ENCODE measurements at places on chromosomes 2 and 18.

DNA sequence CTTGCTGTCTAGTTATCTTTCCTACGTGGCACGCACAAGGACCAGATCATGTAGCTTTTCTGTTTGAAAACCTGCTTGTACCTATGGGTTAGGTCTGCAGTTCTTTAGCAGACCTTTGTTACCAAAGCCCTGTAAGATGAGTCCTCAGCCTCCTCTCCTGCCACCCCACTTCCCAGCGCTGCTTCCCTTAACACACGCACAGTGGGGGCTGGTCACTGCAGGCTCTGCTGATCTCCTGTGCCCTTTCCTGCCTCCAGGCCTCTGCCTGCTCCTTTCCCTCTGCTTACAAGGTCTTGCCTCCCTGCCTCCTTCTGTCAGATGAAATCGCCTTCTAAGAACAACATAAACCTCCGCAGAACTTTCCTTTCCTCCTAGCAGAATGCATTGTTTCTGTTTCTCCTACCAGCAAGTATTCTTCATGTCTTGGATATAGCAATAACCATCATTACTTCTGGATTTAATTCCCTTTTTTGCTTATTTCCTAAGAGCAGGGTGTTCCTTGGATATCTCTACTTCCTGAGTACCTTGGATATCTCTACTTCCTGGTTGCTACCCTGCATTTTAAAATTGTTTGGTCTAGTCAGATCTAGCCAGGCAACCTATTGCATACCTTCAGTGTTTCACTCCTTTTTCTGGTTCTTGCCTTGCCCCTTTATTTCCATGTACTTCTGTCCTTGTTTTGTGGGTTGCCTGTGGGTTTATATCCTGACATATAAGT lies 159.6 kb upstream of the ALPP start:
- DNase-seq: no peak

DNA sequence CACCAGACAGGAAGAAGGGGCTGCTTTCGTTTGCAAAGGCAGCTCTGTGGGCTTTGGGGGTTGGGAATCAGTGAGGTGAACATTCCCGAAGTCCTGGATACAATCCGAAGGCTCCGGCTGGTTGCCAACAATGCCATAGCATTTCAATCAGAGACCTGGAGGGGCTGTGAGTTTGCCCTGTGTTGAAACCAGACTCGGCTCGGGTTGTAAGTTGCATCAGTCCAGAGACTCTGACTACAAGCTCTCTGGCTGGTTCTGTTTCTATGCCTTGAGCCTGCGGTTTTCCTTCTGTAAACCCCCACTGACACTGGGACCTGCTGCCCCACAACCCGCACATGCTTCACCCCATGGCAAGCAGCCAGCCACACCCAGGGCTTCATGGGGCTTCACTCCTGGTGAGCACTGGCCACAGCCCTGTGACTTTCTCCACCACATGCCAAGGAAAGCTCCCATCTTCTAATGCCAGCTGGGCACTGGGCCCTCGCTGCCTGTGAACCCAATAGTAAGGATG lies 85.7 kb upstream of the ODC1 start:
- no peak for DNase-seq

DNA sequence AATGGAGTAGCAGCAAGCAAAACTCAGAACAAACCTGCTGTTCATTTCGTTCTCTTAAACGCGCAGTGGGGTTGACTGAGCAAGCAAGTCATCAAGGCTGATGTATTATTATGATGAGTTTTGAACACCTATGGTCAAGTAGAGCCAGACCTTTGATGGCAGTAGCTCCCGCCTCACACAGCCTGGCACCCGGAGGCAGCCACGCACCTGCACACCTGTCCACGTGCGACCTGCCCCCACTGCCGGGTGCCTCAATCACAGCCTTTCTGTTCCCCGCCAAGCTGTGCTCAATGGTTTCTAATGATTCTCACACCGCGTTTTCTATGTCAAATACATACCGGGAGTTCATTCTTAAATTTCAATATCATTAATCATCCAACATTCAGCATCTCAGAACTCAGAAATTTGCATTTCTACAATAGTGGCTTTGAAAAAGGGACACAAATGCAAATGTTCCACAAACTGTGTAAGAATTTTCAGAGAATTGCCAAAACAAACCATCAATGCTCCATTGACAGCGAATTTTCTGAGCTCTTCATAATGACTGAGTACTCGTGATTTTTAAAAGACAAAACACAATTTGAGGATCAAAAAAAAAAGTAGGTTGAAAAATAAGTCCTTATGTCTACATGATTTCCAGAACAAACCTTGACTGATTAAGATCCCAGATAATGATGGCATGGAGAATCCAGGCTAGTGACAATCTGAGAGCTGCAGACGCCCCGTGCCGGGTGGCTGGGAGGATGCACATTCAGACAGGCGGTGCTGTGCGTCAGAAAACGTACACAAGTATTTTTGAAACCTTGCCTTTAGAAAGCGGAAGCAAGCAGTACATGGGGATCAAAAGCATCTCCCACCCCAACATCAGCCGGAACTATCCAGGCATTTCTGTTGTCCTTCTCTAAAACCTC lies 56.6 kb downstream of the HDAC4 start:
- no peak for DNase-seq

- DNase-seq: no peak
Measured at GRCh38 chr18:51622702-51623101, 425.2 kb upstream of the MEX3C start.

GRCh38 chr2:120540719-120541552 lies 194.7 kb upstream of the GLI2 start:
- no peak for DNase-seq

GRCh38 chr2:86305195-86305914 lies 32.1 kb downstream of the REEP1 start:
- DNase-seq: no peak

- peak; percentile 58 for DNase-seq
Measured at GRCh38 chr2:232103140-232103737, 141.7 kb downstream of the DIS3L2 start.

DNA sequence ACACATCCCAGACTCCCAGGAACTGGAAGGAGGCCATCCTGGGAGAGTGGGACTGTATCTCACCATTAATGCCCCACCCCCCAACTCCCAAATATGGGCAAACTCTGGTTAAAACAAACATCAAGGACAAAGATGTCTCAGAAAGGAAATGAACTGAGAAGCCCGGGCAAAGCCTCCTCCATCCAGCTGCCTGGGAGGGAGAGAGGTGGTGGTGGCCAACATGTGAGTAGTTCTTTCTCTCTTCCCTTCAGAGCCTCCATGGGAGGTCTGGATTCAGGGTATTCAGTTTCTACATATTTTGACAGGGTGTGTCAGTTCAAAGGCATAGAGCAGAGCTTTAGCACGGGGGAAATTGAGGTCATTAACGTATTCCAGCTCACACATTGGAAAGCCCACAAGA lies 57.5 kb downstream of the CXCR4 start:
- no peak for DNase-seq

GRCh38 chr2:190847504-190848081 lies 33.0 kb upstream of the GLS start:
- DNase-seq: peak; percentile 54

- no peak for DNase-seq
Measured at GRCh38 chr2:2000724-2001061, 256.4 kb upstream of the PXDN start.

GRCh38 chr2:152594022-152594766 lies 123.1 kb downstream of the PRPF40A start:
- peak; percentile 81 for DNase-seq

GRCh38 chr2:100878000-100878791 lies 58.3 kb downstream of the NPAS2 start:
- no peak for DNase-seq

DNA sequence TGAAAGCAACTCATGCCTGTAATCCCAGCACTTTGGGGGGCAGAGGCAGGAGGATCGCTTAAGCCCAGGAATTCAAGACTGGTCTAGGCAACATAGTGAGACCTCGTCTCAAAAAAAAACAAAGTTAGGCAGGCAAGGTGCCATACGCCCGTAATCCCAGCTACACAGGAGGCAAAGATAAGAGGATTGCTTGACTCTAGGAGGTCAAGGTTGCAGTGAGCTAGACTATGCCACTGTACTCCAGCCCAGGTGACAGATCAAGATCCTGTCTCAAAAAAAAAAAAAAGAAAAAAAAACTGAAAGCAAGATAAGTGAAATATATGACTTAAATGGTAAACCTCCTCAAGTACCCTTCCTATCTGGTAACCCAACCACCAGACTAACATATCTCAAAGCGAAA lies 59.8 kb downstream of the USP34 start:
- DNase-seq: no peak

- DNase-seq: no peak
Measured at GRCh38 chr2:205714789-205715720, 32.8 kb downstream of the NRP2 start.

- no peak for DNase-seq
Measured at GRCh38 chr2:227891673-227892072, 20.2 kb downstream of the DAW1 start.

GRCh38 chr2:119760237-119760955 lies 674 bp downstream of the PTPN4 start:
- no peak for DNase-seq

DNA sequence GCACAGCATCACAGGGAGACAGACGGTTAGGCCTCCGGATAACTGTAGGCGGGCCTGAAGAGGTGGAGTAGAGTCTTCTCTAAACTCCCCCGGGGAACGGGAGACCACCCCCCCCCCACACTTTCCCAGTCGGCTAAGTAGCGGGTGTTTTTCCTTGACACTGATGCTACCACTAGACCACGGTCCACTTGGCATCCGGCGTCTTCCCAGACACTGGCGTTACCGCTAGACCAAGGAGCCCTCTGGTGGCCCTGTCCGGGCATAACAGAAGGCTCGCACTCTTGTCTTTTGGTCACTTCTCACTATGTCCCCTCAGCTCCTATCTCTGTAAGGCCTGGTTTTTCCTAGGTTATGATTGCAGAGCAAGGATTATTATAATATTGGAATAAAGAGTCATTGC lies 25.7 kb upstream of the NCL start:
- DNase-seq: peak; percentile 20

DNA sequence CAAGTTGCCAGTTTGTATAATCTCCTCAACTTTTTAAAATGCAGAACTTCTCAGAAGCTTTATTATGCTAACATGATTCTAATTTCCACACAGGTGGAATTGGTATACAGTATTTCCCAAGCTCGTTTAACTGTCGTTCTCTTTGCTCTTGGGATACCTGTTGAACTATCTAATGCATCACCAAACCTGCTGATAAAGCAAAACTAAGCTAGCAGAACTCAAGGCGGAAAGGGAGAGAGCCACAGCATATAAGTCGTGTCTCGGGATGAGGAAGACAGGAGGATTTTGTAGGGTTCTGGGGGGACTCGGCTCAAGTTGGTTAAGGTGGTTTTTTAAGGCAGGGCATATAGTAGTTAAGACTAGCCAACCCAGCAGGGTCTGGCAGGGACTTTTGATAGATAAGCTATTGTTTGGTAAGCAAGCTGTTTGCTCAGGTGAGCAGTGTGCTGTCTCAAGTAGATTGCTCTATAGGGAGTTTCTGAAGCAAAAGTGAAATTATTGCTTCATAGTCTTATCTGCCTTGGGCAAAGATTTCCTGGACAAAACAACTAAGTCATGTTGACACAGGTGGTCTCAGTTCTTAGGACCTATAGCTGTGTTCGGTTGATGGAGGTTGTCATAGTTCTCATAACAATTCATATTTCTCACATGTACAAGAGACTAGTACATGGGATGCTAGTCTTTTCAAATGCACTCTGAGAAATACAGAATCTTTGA lies 28.2 kb upstream of the CHRNA1 start:
- DNase-seq: no peak

DNA sequence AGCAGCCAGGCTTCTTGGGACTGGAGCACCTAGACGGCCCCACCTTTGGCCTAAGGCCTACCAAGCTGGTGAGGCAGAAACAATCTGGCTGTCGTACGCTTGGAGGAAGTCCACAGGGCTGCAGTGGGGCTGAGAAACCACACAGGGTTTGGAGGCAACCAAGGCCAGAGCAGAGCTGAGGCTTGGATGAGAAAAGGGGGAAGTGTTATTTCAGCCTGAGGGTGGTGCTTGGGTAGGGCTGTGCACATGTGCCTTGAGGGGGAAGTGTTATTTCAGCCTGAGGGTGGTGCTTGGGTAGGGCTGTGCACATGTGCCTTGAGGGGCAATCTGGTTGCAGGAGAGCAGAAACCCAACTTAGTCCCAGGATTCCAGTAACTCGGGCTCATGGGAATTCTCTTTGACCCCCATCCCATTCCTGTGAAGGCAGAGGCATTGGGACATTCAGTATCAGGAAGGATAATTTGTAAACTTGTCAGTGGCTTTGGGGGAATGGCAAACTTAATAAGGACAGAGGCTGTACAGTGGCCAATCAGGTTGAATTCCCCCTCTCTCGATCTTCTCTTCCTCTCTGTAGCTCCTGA lies 971 bp upstream of the FBXO41 start:
- no peak for DNase-seq

DNA sequence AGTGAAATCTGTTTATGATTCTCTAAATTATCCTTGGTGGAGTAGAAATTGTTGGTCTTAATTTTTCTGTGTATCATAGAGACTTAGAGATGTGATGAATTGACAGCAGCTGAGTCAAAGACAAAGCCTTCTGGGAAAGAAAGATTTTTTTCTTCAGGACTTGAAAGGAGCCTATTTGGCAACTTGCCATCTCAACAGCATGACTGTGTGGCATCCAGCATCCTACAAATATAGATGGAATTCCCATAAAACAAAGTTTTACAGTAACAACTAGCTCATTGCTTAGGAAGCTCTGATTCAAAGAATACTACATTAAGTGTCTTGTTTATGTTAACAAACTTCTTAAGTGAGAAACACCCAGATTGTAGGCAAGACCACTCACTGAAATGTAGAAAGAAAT lies 79.2 kb upstream of the SETBP1 start:
- peak; percentile 85 for DNase-seq

DNA sequence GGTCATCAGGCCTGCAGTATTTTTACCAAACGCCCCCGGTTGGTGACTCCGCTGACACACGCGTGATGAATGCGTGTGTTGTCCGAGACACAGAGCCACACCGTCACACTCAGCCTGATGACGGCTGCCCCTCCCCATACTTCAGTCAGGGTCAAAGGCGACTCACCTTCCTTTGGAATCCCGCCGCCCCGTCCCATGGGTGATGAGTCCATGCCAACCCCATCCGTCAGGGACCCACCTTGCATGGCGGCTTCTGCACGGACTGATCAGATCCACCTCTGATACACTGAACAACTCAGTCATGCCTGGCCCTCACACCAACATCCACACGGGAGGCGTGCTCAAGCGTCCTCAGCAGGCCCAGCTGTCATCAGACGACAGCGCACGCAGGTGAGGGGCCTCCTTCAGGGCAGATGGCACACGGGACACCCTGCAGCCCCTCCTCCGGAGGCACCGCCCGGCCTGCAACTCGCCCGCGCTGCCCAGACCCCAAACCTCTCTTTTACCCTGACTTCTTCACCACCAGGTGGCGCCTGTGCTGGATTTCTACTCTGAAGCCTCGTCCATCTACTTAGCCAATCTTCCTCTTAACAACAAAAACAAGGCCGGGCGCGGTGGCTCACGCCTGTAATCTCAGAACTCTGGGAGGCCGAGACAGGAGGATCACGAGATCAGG lies 89.2 kb downstream of the ZNF516 start:
- peak; percentile 20 for DNase-seq

GRCh38 chr18:62758591-62758990 lies 43.2 kb downstream of the PHLPP1 start:
- DNase-seq: no peak

GRCh38 chr18:22637787-22638186 lies 220.1 kb upstream of the CTAGE1 start:
- peak; percentile 93 for DNase-seq

Data from fibroblast of mammary gland (primary cell).